Adrenal gland (tissue), 19 donors: ENCODE measurements at places on chromosomes 3 and 15.

DNA sequence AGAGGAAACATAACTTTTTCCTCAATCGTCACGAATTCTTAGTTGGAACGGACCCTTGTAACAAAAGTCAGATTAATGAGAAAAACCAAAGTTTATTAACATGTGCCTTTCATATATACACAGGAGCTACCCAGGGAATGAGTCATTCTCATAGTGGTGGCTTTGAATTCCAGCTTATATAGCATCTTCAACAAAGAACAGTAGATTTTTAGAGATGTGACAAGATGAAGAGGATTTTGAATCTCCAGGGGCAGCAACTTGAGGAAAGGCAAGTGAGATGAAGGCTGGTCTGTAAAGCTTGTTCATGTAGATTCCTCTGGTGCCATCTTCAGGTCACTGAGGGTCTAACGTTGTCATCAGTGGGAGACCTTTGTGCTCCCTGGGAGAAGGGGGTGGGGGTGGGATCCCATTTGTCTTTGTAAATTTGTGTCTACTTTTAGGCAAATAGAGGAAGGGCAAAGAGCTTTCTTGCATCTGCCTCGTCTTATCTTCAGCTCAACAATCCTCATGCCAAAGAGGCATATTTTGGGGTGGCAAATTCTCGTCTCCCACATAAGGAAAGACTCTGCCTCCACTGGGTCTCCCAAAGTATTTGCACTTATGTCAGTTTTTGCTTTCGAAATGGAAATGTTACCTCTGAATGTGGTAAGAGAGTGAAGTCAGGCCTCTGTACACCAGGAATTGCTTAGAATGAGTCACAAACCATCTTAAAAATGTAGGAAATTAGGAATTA lies 29.5 kb downstream of the CLEC3B start:
- DNase-seq: no peak

GRCh38 chr15:69591905-69592508 lies 139.4 kb downstream of the RPLP1 start:
- DNase-seq: no peak

DNA sequence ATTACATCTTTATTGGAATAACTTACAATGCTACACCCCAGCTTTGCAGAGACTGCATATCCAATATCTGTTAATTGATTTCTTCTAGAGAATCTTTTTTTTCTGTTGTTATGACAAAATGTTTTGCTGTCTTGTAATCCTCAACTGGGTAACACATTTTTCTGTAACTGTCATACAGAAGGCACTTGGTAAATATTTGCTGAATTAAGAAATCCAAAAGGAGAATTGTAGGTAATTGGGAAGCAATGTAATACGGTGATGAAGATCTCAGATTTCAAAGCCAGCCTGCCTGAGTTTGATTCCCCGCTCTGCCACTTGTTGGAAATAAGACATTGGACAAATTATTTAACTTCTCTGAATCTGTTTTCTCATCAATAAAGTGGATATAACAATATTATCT lies 169.1 kb downstream of the WDR72 start:
- DNase-seq: no peak

- DNase-seq: no peak
Measured at GRCh38 chr3:27508424-27508823, 24.2 kb upstream of the SLC4A7 start.

- DNase-seq: peak; percentile 88
Measured at GRCh38 chr3:124584552-124585391, 145.5 kb upstream of the UMPS start.

GRCh38 chr3:197188963-197189362 lies 109.4 kb downstream of the DLG1 start:
- no peak for DNase-seq

GRCh38 chr3:170553788-170554757 lies 31.8 kb downstream of the SLC7A14 start:
- no peak for DNase-seq

DNA sequence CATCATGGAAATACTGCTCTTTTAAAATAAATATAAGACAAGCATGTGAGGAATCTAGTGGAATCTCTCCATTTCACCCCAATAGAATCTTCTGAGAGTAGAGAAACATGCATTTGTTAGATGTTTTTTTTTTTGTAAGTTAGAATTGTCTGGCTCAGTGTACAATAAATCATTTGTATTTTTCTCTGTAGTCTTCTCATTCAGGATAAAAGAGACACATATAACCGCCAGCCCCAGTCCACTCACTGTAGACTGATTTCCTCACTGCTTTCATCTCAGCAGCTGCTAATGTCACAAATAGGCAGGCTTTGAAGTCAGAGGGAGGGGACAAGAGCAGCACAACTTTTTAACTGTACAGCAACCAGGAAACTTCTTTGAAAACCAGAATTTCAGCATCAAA lies 140.2 kb upstream of the RBMS3 start:
- peak; percentile 53 for DNase-seq

DNA sequence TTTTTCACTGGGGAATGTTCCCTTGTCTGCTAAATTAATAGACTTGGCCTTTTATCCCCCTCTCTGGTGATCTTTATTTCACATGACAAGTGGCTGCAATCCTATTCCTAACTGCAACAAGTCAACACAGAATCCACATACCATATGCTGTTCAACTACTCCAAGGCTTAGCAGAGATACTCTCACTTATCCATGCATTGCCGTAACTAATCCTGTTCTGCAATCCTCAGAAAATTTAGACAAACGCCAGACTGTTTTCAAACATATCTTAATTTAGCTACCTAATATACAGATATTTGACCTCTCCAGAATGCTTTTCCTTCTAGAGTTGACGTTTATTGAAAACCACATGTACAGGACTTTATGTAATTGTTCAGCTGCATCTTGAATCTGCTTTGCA lies 37.9 kb downstream of the EID1 start:
- no peak for DNase-seq
